Stimulated activated CD8-positive, alpha-beta memory T cell treated with anti-CD3 and anti-CD28 coated beads, Interleukin-15, amount 100 ng/mL, for 1 hour (primary cell): ENCODE measurements at places on chromosomes 4 and X.

GRCh38 chr4:181176306-181176705 lies 1066.9 kb upstream of the TENM3 start:
- no peak for DNase-seq

DNA sequence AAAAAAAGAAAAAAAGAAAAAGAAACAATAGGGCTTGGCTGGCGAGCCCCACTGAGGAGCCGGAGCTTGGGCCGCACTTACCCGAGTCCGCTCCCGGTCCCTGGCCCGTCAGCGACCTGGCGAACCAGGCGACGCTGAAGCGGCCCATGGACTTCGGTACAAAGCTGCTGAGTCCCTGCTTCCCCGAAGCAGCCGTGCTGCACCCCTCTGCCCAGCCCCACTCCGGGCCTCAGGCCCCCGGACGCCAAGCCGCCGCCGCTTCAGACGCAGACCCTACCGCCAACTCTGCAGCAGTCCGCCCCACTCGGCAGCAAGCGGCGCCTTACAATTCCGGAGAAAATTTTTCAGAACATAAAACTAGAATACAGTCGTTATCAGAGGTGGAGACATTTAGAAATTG lies 300.5 kb downstream of the OPHN1 start:
- no peak for DNase-seq

DNA sequence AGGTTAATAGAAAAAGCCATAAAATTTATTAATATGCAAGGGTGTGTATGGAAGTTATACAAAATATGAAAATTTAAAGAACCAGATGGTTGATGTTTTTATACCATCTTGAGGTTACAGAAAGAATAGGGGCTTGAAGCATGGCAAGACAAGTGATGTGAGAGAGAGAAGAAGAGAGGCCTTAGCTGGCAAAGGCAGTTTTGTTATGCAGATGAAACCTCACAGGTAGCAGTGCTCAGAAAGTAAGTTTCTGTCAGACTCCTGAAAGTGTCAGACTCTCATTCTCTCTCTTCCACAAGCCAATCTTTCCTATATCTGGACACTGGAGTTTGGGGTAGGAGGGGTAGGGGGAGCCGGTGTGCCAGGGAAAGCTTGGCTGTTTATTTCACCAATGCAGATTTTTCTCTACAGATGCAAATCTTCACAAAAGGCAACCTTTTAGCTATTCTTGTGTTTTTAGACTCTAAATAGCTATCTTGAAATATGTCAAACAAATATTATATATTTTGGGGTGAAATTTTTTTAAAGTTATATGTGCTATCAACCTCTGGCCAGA lies 124.5 kb downstream of the CFAP299 start:
- DNase-seq = no peak

- DNase-seq = peak; percentile 2
These were observed 33.8 kb downstream of the LONRF3 start for GRCh38 chrX:119008110-119008744.

- no peak for DNase-seq
These were observed 90.6 kb downstream of the LRP2BP start for GRCh38 chr4:185304944-185305690.

GRCh38 chr4:78528327-78528726 lies 23.2 kb upstream of the ANXA3 start:
- no peak for DNase-seq

GRCh38 chrX:31993637-31994036 lies 921.8 kb upstream of the FTHL17 start:
- no peak for DNase-seq

DNA sequence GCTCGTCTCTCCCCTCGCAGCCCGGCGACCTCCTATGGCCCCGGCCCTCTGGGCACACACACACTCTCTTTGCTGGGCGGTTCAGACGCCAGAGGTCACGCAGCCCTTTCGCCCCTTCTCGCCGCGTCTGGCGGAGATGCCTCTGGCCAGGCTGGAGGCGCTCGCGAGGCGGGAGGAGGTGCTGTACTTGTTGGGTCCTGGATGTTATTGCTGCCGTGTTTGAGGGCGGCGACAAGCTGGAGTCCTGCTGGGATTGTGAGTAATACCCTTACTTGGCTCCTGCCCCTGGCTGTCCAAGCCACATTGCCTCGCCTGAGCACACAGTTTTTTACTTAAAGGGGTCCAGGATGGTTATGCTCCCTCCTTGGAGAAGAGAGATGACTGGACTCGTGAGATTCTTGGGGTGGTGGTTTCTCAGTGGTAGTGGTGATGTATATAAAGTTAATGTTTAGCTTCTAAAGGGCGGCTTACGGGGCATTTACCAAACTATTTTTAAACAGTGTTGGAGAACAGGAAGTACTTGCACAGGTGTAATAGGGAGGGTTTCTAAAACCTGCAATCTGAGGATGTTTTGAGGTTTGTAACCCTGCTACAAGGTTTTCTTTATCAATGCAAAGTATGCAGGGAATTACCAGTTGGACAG lies 572 bp downstream of the USP53 start:
- DNase-seq = peak; percentile 17

GRCh38 chrX:6930307-6930849 lies 217.1 kb upstream of the STS start:
- no peak for DNase-seq

- no peak for DNase-seq
These were observed 32.2 kb downstream of the TRMT44 start for GRCh38 chr4:8472689-8473197.

- DNase-seq = no peak
These were observed 62.2 kb downstream of the MFAP3L start for GRCh38 chr4:169963998-169964397.

GRCh38 chr4:138393886-138394610 lies 151.9 kb upstream of the SLC7A11 start:
- DNase-seq = no peak

DNA sequence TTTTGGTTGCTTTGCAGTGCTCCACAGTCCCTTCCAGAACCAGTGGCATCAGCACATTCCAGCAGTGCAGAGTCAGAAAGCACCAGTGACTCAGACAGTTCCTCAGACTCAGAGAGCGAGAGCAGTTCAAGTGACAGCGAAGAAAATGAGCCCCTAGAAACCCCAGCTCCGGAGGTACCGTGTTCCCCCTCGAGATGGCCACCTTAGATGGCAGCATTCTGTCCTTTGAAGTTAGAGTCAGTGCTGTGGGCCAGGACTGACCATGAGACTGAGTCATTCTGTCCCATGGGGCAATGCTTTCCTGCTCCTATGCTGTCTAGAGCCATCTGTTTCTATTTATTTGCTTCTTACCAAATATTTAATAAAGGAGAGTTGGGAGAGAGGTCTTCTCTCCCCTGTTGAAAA lies 112.3 kb downstream of the KLHL8 start:
- no peak for DNase-seq

DNA sequence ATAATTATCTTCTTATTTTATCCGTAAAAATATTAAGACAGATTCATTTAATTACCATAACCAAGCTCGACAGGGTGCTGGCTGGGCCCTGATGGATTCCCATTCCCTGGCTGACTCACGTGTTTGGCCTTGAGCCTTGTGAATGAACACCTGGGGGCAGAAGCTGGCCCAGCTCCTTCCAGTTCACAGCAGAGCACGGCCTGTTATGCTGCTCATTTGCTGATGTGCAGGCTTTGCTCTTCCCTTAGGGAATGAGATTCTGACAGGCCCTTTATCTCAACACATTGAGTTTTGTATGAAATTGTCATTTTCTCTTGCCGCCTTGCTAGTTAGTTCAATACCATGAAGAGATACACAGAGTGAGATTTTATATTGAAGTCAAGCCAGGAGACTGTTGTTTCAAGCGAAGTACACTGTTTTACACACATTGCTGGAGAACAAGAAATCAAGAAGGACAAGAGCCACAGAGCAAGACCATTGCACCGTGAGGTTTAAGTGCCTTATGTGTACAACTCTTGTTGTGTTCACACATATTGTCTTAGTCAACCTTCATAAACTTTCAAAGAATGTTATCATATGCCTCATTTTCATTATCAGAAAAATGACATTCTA lies 1583.3 kb downstream of the STIM2 start:
- DNase-seq = no peak

GRCh38 chr4:1666391-1666790 lies 17.7 kb downstream of the FAM53A start:
- no peak for DNase-seq

GRCh38 chrX:40068048-40068447 lies 29.7 kb downstream of the BCOR start:
- no peak for DNase-seq

- no peak for DNase-seq
These were observed 35.4 kb upstream of the SPANXB1 start for GRCh38 chrX:140967036-140967435.

- no peak for DNase-seq
These were observed 97.1 kb downstream of the AFF1 start for GRCh38 chr4:87031920-87032319.

DNA sequence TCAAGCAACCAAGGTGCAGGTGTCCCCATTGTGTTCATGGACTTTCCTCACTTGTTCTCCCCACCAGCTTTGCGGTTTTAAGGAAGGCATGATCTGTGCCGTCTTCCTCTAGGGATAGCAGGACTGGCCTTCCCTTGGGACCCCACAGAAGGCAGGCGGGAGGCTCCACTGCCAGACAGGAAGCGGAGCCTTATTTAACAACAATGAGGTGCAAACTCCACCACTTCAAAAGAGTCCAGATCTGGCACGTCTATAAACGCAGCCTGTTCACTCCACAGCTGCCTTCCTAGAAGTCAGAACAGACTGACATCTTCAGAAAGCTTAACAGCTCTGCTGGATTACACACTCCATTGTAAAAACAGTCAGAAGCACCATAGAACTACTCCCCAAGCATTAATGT lies 1.7 kb upstream of the GPR143 start:
- DNase-seq = no peak

GRCh38 chr4:118273642-118274041 lies 79.2 kb downstream of the PRSS12 start:
- DNase-seq = no peak

- DNase-seq = no peak
These were observed 194.2 kb downstream of the RAPGEF2 start for GRCh38 chr4:159297091-159297490.

DNA sequence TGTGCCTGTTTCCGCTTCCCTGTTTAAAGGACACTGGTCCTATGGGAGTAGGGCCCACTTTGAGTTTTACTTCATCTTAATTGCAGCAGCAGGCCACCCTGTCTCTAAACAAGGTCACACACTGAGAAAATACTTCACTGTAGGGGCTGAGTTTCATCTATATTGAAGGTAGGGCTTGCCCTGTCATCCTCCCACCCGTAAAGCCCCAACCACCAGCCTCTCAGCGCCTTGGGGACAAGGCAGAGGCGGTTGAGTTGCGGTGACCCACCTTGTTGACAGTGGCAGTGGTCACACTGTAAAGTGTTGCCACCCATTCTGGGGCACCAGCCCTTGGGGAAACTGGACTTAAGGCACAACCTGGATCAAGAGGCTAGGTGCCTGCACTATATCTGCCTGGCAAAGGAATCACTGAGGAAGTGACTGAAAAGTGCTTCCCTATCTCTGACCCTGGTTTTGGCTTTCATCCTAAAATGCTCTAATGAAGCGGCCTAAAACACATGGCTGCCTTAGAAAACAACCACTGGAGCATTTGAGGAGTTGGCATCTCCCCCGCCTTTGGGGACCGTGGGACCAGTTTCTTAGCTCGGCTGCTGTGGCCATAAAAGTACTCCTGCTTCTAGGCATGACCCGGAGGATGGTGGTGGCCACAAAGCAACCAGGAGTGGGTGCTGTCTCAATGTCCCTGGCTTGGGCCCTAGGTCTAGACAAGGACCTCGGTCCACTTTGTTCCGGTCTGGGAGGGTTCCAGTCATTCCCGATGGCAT lies 7.8 kb upstream of the WDR1 start:
- no peak for DNase-seq

DNA sequence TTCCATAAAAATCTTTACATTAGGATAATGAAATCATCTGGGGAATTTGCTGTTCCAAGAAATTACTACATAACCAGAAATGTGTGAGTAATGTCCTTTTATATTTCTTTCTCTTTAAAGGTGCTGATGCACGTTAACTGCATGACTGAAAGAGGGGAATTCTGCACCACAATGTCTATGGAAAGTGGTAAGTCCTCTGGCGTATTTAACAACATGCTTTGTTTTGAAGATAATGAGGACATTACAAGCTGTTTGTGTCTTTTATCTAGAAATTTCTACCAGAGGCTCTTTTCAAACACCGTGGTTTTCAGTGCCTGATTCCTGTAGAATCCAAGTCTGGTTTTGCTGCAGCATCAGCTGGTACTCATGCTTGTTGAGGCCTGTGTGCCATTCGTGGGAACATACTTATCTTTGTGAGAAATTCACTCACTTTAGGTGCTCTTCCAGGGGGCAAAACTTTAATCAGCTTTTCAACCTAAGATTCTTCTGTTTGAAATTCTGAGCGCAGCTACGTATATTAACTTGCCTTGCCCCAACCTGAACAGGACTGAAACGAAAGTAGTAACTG lies 257.2 kb downstream of the PDHA2 start:
- no peak for DNase-seq

GRCh38 chrX:138018145-138018799 lies 452.3 kb downstream of the ZIC3 start:
- DNase-seq = no peak

DNA sequence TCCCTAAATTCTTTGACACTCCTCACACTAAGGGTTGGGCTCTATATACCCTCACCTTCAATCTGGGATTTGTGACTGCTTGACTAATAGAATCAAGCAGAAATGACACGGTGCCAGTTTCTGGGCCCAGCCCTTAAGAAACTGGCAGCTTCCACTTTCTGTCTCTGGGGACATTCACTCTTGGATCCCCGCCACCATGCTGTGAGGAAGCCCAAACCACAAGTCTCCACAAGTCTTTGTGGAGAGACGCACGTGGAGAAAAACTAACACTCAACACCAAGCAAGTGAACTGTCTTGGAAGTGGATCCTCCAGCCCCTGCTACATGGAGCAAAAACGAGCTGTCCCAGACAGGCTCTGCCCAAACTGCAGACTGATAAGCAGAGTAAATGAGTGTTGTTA lies 1.1 kb upstream of the EDNRA start:
- no peak for DNase-seq

DNA sequence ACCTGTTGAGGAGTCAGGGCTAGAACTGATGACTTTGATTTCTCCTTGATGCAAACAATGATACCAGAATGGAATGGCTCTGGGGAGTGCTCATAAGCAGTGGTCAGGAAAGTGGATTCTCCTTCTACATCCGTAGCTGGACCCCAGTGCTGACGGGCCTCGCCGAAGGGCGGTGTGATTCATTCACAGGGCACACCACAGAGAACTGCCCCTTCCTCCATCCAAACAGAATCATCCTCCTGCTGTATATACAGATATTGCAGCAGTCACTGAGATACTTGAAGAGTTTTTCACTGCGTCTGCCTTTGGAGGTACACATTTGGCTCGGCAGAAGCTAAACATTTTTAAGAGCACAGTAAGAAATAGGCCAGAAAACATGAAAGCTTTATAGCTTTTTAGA lies 7.3 kb upstream of the DCTD start:
- DNase-seq = no peak

- DNase-seq = no peak
These were observed 150.8 kb upstream of the ARX start for GRCh38 chrX:25166546-25166945.

GRCh38 chr4:38577462-38577861 lies 86.5 kb upstream of the KLF3 start:
- no peak for DNase-seq

- DNase-seq = no peak
These were observed 572.8 kb upstream of the FAM241A start for GRCh38 chr4:111572470-111572869.

GRCh38 chr4:186810613-186811150 lies 87.0 kb upstream of the FAT1 start:
- no peak for DNase-seq

- DNase-seq = no peak
These were observed 271.0 kb downstream of the AFF2 start for GRCh38 chrX:148771440-148771839.

GRCh38 chr4:4350909-4351308 lies 36.0 kb upstream of the NSG1 start:
- no peak for DNase-seq
